NCI-H187 (cell line): ENCODE measurements at places on chromosomes 5 and 9.

- DNase-seq, result no peak
Measured at GRCh38 chr9:27183131-27183530, 74.1 kb downstream of the TEK start.

- no peak for DNase-seq
Measured at GRCh38 chr9:107273634-107274033, 9.4 kb upstream of the RAD23B start.

DNA sequence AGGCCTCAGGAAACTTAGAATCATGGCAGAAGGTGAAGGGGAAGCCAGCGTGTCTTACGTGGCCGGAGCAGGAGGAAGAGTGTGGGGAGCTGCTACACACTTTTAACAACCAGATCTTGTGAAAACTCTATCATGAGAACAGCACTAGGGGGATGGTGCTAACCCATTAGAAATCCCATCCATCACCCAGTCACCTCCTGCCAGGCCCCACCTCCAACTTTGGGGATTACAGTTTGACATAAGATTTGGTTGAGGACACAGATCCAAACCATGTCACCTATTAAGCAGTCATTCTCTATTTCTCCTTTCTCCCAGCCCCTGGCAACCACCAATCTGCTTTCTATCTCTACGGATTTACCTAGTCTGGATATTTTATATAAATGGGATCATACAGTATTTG lies 26.9 kb downstream of the PBX3 start:
- no peak for DNase-seq

DNA sequence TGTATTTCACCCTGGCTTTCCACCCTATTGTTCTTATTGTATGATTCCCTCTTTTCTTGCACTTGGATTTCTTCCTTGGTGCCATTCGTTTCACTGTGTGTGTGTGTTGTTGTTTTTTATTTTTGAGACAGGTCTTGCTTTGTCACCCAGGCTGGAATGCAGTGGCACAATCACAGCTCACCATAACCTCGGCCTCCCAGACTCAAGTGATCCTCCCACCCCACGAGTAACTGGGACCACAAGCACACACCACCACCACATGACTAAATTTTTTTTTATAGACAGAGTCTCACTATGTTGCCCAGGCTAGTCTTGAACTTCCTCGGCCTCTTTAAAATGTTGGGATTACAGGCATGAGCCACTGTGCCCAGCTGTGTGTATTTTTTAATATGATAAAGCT lies 72.0 kb downstream of the MLLT3 start:
- no peak for DNase-seq

DNA sequence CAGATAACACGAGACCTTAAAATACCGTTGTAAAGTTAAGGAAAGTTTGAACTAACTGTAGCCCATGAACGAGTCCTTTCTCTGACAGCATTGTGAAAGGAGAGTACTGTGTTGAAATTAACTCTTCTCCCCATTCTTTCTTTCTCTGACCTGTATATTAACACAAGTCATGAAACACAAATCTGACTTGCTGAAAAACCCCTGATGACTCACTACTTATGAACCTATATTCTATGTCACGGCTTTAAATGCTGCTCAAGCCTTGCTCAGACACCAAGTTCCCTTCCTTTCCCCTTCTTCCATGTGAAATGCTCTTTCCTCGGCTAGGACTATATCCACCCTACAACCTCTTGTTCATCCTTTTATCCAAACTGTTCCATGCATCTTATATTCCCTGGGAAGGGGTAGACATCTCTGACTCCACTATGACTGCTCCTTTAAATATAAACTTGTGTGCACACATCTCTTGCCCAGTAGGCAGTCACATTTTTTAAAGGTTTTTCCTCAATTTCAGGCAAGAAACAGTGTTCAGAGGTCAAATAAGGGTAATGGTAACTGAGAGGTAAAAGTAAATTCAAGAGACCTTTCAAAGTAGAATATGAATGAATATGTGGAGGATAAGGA lies 142.9 kb downstream of the NFIB start:
- no peak for DNase-seq

DNA sequence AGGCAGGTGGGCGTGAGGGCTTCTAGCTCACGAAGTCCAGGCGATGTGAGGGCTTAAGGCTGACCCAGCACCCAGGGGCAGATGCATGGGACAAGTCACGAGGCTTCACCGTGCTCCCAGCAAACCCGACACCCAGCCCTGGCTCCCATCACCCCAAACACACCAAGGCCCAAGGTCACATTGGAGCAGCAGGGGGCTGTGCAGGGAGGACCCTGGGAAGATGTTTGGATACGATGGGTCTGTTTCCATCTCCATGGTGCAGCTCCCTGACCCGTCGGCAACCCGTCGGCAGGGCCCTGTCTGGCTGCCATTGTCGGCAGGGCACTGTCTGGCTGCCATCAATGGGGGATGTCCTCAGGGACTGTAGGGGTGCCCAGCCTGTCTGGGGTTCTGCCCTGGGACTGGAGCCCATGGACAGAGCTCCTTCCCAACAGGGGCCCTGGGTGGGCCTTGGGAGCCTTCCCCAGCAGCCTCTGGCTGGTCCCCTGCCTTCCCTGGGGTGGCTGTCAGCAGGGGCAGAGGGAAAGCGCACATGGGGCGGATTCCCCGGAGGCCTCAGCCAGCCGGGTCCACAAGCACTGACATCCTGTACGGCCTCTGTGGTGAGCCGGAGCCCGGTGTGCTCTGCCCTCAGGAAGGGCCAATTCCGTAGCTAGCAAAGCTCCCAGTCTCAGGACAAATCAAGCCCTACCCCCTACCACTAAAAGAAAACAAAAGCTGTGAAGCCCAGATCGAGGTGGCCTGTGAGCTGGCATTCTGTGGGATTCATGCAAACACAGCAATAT lies 47.1 kb downstream of the NACC2 start:
- no peak for DNase-seq

DNA sequence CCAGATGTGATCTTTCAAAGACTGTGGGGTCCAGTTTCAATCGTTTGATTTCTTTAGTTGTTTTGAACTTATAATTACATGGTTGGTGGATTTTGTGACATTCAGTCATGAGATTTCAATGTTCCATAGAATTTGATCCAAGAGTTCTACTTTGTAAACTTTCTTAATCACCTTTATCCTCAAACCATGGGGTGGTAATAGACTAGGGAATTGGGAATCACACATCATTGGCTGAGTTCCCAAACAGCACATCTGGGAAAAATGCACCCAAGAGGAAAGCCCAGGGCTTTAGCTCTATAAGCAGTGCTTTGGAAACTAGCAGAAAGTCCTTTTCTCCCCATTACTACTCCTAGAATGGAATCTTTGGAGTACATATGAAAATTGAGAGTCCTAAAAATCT lies 177.6 kb downstream of the NNT start:
- DNase-seq, result no peak

DNA sequence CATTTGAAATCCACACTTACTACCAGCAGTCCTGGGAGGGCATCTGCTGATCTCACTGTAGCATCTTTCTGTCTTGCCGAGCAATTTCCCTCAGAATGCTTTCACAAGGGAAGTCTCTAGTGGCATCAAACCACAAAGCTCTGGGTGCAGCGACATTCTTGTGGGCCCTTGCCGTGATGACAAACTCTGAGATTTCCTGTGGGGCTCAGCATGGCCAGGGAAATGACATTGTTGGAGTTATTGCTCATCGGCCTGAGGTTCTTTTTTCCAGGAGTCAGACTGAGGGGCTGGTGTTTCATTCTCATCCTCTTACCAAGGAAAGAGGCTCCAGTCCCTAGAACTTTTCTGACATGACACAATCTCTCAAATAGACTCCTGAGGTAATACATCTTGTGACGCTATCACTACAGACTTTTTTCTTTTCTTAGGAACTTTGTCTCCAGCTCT lies 51.4 kb downstream of the PFDN1 start:
- no peak for DNase-seq

DNA sequence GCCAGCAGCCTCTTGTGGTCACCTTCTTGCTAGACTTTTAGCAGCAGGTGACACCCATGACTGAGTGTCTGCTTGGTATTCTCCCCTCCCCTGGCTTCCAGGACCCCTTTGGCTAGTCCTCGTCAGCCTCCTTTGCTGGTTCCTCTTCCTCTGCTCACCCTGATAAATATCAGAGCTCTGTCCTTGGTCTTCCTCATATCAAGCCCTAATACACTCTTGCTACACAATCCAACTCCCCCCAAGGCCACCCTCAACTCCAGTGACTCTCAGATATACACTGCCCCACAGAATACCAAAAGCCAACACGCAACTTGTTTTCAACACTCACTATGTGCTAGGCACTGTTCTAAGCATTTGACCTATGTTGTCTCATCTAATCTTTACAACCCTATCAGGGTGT lies 30.3 kb upstream of the LCP2 start:
- no peak for DNase-seq

- no peak for DNase-seq
Measured at GRCh38 chr9:129759319-129759718, 6.5 kb upstream of the PTGES start.

DNA sequence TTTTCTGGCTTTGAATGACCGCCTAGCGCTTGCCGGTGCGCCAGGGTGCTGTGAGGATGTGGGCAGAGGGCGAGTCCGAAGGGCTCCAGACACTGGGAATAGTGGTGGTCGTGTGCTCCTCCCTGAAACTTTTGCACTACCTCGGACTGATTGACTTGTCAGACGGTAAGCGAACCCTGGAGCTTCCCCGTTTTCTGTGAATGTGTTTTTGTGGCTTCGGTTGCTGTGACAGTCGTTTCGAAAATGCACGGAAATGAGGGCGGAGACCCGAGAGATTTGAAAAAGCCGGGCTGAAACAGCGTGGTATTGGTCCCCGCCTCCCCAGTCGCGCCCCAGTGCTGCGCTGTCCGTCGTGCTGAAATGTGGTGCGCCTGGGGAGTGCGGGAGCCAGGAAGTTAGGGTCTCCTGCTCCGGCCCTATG lies 102.5 kb upstream of the GABRP start:
- DNase-seq, result no peak

GRCh38 chr5:34550964-34551363 lies 105.2 kb upstream of the RAI14 start:
- no peak for DNase-seq

- DNase-seq, result peak; percentile 37
Measured at GRCh38 chr5:76303921-76304320, 99.2 kb upstream of the IQGAP2 start.

DNA sequence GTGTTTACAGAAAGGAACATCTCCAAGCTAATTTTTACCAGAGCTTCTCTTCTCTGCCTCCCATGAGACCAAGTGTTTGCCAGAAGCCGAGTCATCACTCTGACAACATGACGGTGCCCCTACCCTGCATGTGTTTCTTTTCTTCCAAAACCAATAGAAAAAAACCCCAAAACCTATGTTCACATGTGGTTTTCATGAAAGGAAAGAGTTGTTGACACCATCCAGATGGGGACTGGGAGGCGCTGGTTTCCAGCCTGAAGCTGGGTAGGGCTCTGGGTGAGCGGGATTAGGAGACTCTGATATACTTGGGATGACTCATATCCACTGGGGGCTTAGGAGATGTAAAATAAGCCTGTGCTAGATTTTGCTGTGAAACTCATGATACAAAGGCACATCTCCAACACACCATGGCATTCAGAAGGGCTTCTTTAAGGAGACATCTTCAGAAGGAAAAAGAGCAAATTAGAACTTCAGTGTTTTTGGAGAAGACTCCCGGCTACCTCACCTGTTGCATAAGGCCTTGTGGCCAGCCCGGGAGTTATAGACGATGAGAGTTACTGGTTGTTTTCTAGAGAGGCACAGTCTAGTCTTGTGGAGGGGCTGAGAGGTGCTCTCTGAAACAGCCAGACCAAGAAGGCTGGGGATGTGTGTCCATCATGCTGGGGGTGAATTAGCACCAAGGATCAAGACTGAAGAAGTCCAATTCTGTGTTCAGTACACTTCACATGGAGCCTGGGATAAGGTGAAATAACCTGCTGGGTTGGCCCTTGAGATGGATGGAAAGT lies 108.9 kb upstream of the LHFPL2 start:
- DNase-seq, result no peak

- no peak for DNase-seq
Measured at GRCh38 chr5:79225026-79225425, 10.9 kb upstream of the JMY start.

DNA sequence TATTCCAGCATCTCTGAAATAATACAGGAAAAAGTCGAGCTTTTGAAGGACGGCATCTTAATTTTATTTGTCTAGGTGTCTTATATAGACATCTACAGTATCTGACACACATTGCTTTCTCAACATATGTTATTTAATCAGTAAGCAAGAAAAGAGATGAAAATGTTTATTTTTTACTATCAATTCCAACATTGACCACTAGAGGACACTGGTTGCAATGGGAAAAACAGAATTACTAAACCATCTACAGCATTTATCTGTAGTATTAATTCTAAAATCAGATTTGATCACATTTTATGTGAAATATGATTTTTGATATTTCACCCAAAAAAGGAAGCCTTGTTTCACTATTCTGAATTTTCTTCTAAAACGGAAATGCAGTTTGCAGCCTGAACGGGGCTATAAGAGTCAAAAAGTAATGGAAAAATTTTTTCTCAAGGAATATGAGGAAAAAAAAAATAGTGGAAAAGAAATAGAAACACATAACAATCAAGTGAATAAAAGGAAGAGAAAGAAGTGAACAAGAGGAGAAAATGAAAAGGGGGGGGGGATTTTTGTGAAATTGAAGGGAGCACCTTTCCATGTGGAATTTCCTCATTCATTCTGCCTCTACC lies 98.6 kb downstream of the OSTF1 start:
- DNase-seq, result no peak

- no peak for DNase-seq
Measured at GRCh38 chr5:172002840-172003512, 3.5 kb downstream of the FBXW11 start.
